Stimulated activated CD8-positive, alpha-beta memory T cell treated with anti-CD3 and anti-CD28 coated beads, Interleukin-7, amount 100 ng/mL, for 1 hour (primary cell): ENCODE measurements at places on chromosomes 2 and 18.

DNA sequence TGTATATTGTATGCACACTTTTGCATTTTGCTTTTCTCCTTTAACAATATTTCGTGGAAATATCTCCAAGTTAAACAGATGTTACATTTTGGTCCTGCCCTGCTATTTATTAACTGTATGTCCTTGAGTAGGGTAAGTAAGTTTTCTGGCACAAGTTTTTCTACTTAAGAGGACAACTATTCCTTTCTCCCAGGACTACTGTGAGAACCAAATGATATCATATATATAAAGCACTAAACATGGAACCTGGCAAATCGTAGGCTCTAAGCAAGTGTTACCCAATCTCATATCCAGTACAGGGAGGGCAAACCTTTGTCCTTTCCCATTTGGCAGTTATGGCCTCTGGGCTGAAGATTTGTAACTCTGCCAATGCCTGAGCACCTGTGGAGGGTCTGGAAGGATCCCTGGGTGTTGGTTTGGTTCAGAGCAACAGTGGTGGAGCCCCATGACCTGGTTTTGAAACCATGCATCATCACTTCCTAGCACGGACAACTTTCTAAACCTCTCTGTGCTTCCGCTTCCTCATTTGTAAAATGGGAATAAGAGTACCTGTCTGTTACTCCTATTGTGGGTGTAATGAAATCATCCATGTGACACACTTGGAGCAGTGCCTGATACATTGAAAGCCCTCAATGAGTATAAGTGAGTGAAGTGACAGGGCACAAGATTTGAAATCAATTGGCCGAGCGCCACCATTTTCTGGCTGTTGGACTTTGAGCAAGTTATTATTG is 28.3 kb upstream of the ICOS start:
- no peak for DNase-seq

DNA sequence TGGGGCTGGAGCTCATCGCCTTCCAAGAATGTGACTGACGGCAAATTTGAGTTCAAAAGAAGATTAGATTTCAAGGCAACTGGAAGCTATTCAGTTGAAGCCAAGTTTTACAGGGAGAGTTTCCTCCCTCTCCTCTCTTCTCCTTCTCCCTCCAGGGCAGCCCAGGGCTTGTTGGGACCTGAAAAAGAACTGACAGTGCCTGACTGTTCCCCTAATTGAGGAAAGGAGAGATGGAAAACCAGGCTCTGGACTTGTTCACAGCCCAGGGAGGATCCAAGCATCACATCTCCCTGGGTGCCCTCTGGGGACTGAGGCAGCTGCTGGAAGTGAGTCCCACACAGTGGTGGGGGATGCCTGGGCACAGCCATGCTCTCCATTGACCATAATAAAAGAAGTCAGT is 88.1 kb downstream of the THNSL2 start:
- no peak for DNase-seq

DNA sequence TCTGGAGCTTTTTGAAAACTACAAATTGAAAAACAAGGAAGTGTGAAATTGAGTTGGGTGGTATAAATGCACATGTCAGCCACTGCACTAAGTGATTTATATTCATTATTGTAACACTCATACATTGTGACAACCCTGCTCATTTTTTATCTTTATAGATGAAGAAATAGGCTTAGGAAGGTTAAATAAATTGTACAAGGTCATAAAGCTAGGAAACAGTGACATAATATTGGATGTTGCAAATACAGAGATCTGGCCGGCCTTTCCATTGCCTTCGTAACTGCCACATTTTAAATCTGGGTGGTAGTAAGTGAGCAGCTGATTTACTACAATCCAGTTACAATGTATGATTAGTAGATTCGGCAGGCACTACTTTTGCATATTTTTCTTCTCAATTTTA is 76.6 kb upstream of the LPIN2 start:
- DNase-seq, result no peak

DNA sequence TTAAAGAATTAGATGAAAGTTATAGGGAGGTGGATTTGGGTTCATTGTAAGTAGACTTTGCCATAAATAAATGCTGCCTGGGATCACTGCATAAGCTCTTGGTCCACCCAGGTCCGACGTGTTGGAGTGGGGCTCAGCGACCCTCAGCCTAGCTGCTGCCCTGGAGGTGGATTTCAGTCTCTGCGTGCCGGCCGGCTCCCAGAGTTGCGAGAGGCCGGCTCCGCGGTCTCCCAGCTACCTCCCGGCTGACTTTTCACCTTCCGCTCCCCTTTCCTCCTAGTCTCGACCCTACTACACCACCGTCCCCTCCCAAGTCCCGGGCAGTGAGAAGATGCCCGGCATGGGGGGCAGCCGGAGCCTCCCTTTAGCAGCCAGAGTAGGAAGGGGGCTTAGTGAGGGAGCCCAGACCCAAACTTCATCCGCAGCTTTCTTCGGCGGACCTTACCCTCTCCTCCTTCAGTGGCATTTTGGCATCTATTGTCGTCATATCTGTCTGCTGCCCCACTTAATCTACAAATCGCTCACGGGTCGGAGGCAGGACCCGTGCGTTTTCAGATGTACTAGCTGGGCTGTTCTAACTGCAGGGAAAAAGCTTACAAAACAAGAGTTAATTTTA is 8.1 kb downstream of the EMX1 start:
- no peak for DNase-seq

- DNase-seq, result no peak
Observed at GRCh38 chr18:2281523-2282199, 289.6 kb downstream of the METTL4 start.

- DNase-seq, result no peak
Observed at GRCh38 chr2:240898731-240899467, 2.9 kb upstream of the MAB21L4 start.

GRCh38 chr18:79553696-79554095 is 125.9 kb upstream of the CTDP1 start:
- no peak for DNase-seq

DNA sequence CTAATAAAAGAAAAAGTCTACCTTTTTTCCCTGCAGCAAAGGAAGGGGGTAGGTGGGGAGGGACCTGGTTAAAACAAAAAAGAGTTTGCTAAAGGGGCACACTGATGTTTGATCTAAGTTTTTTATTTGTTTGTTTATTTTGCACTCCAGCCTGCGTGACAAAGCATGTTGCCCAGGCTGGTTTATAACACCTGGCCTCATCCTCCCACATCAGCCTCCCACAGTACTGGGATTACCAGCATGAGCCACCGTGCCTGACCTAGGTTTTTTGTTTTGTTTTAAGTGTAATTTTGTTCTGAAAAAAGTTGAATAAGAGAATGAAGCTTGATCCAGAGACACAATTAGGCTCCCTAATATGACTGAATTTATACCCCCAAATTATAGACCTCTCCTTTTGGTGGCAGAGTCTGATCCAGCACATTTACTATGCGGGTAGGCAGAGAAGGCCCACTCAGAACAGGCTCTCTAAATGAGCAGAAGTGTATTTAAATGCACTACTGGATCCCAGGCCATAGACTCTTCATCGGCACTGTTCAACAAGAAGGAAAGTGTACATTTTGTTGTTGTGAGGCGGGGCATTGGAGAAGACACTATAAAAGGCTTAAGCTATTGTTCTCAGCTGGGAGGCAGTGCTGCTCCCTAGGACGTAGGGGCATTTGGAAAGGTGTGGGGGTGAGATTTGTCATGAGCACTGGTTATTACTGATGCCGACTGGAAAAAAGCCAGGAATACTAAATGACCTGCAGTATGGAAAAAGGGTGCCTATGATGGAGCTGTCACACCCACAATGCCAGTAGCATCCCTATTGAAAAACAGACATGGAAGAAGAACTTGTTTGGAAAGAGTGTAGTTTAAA is 32.4 kb downstream of the MRPS9 start:
- no peak for DNase-seq

- DNase-seq, result no peak
Observed at GRCh38 chr18:25351280-25351775, 638 bp downstream of the ZNF521 start.

- DNase-seq, result no peak
Observed at GRCh38 chr2:112055730-112056625, 909 bp downstream of the TMEM87B start.

GRCh38 chr2:172096626-172097547 is 5.8 kb downstream of the DLX2 start:
- no peak for DNase-seq
